ENCODE measurements at places on chromosomes 16 and 17. TPM values are rescaled to one million over a fixed set of nuclear protein-coding genes. Genes with fewer than 3 reads are reported as not detected.

The ABCC11 gene
- total RNA-seq: not detected

The FSCN2 gene
- total RNA-seq: 1.6 TPM

The HSD11B2 gene
- not detected for total RNA-seq

The TBC1D3C gene
- not detected for total RNA-seq

The ODAD4 gene
- total RNA-seq: 0.78 TPM
